ENCODE measurements at places on chromosomes 1 and 21.

DNA sequence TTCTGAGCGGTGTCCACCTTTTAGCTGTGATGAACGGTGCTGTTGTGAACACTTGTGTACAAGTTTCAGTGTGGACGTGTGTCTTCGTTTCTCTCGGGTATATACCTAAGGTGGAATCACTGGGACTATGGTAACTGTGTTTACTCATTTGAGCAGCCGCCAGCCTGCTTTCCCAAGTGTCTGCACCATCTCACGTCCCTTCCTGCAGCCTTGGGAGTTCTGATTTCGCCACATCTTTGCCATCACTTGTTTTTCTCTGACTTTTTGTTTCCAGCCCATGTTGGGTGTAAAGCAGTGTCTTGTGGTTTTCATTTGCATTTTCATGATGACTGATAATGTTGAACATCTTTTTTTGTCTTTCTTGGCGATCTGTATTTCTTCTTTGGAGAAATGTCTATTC lies 40.4 kb downstream of the COL18A1 start:
- no peak for DNase-seq

- peak; percentile 72 for DNase-seq
These were observed 40.6 kb upstream of the MARK1 start for GRCh38 chr1:220487297-220487820.

DNA sequence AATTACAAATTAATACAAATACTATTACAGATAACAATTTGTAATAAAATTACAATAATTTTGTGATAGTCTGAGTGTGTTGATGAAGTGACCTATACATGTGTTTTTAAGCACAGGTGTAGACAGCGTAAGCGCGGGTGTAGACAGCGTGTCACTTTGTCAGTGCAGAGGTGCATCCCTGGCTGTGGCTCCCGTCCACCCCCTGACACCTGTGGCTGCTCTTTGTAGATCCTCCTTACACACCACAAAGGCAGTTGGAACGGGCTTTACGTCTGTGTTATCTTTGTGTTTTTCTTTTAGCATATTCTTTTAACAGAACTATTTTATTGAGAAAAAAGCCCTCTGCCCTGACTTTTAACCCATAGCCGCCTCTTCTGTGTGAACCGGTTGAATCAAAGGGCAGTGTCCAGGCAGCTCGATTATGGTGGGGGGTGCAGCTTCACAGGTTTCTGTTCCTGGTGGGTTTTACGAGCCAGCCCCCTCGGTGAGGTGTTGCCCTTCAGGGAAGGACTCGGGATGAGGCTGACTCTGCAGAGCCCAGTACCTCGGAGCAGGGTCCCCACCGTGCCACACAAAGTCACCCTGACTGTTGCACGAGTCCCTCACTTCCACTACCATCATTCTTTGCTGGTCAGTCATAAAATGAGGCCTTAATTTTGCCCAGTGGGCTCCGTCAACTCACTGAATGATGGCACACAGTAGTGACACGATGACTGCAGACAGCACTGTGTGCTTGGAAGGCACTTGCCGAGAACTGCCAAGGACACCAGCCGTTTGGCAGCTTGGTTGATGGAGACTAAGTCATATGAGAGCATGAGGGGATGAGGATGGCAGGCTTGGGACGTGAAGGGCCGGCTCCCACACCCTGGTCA lies 86.4 kb upstream of the COL6A1 start:
- no peak for DNase-seq

DNA sequence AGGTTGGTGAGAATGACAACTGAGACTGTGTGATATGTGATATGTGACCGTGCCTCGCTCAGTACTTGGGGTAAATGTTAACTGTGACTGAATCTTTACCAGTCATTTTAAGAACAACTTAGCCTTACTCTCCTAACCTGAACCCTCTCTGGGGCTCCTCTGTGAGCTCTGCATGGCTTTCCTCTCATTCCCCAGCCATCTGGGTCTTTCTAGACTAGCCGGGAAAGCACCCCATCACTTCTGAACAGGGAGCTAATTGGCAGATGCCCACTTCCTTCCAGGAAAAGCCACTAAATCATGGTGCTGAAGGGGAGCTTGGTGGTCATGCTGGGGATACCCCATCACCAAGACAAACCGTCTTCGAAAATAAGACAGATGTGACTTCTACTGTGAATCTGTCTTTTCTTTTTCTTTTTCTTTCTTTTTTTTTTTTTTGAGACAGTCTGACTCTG lies 16.5 kb upstream of the FOXO6 start:
- no peak for DNase-seq

GRCh38 chr1:92476071-92476631 lies 10.6 kb downstream of the GFI1 start:
- no peak for DNase-seq

GRCh38 chr1:29830916-29831315 lies 594.6 kb downstream of the PTPRU start:
- DNase-seq: no peak

GRCh38 chr1:228109073-228109961 lies at the start of gene MRPL55:
TSS of gene MRPL55 (minus strand) at chr1:228109299. CDS start at chr1:228108260, 1,039 bp downstream.
- peak; percentile 100 for DNase-seq

DNA sequence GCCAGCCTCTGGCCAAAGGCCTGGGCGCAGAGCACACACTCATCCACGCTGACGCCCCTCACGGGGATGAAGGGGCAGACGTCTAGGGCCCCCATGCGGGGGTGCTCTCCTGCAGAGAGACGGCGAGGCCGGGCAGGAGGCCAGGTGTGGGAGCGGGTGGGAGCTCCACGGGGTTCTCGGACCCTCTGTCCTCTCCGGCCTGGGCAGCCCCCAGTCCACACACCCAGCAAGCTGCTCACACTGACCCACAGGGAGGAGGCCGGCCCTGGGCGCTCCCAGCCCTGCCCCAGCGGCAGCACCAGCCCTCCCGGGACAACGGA lies 2.5 kb downstream of the FTCD start:
- no peak for DNase-seq

DNA sequence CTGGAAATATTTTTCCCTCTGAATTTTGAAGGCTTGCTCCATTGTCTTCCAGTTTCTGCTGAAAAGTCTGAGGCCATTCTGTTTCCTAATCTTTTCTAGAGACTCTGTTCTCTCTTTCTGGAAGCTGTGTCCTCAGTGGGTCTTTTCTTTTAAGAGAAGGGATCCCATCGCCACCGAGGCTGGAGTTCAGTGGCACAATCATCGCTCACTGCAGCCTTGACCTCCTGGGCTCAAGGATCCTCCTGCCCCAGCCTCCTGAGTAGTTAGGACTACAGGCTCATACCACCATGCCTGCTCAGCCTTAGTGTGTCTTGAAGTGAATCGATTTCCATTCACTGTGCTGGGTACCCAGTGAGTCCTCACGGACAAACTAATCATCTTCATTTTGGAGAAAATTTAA lies 9.6 kb upstream of the LRP8 start:
- no peak for DNase-seq

DNA sequence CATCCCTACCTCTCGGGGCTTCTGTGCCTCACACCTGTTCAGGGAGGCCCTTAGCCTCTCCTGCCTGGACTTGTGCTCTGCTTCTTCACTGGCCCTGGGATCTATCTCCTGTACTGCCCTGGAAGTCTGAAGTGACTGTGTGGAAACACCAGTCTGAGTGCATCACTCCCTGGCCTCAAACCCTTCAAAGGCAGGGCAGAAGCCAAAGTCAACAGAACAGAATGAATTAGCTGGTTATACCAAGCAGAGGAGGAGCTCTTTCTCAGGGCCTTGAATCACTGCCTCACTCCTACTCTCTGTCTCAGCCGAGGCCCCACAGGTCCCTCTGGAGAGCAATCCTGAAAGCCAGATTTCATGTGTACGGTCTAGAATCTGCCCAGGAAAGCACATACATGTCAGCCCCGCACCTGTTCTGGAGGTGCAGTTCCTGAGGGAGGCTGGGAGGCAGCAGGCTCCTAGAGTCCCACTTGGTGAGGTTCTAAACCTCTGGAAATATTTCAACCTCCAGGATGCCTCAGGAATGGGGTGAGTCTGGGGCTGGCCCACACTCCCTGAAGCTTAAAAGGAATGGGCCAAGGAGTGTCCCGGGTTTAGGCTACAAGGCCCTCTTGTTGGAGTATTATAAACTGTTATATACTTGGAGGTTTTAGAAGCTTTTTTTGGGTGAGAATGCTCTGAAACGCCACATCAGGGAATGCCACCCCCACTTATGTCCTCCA lies 98.3 kb downstream of the ABCA4 start:
- DNase-seq: no peak

GRCh38 chr1:203425663-203425975 lies 50.0 kb upstream of the PRELP start:
- DNase-seq: no peak

- DNase-seq: no peak
These were observed 19.6 kb upstream of the IFFO2 start for GRCh38 chr1:18976096-18976495.

DNA sequence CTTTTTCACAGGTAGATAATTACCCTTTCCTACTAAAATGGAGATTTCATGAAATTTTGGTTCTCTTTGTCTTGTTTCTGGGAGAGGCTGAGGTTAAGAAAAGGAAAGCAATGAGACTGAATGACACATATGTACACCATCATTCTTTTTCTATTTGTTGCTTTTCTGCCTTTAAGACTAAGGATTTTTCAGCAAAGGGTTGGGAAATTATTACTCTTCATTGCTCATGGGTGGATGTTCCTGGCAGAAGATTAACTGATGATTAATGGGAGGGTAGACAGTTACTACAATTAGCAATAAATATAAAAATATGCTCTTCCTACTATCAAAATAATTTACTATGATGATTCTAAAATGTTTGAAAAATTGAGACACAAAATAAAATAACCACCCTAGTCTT lies 316.5 kb upstream of the USP24 start:
- no peak for DNase-seq

DNA sequence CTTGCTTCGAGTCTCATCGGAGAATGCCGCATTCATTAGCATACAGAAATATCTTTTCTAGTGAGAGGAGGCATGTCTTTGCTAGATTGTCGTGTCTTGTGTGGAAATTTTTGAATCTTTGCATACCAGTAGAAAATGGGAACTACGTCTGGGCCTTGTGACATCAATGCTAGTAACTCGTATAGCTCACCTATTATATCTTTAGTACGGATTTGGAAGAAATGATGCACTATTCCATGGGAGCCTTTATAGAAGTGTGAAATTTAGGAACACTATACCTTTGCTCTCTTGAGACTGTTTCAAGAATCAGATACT lies 835 bp downstream of the UHMK1 start:
- DNase-seq: no peak

- DNase-seq: no peak
These were observed 4.1 kb upstream of the ACOT11 start for GRCh38 chr1:54543729-54544496.

GRCh38 chr1:15902882-15903281 lies 55.4 kb downstream of the SPEN start:
- DNase-seq: no peak
